NCI-H2107 (cell line): ENCODE measurements at places on chromosomes 6 and 20.

DNA sequence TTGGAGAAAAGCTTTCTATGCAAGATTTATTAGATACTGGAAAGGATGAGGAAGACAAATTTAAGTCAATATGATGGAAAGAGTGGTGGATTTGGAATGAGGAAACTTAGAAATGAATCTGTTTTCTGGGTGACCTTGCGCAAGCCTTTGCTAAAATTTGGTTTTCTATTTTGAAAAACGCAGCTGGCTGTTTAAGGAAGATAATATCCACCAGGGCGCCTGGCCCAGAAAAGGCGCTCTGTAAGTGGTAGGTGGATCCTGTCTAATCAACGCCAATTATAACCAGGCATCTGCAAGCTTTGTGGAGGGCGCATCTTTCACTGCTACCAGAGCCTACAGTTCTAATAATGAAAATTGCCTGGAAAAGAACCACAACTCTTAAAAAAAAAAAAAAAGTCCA lies 398 bp upstream of the SPATS1 start:
- no peak for DNase-seq

- DNase-seq, result no peak
Observed at GRCh38 chr6:3419624-3420272, 37.1 kb downstream of the SLC22A23 start.

DNA sequence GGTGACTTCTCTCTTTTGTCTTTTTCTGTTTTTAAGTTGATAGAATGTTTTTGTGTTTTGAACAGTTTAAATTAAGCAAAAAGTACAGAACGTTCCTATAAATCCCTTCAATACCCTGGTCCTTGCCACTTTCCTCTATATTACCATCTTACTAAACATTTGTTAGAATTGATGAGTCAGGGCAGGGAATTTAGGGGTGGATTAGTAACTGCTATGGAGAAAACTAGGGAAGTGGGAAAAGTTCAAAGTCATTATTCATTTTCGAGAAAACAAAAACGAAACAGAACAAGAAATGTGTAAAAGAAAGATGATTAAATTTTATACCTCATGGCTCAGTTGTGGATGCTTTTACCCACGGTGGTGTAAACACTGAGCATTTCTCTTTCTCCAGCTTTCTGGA lies 240.4 kb upstream of the SULF2 start:
- DNase-seq, result no peak

DNA sequence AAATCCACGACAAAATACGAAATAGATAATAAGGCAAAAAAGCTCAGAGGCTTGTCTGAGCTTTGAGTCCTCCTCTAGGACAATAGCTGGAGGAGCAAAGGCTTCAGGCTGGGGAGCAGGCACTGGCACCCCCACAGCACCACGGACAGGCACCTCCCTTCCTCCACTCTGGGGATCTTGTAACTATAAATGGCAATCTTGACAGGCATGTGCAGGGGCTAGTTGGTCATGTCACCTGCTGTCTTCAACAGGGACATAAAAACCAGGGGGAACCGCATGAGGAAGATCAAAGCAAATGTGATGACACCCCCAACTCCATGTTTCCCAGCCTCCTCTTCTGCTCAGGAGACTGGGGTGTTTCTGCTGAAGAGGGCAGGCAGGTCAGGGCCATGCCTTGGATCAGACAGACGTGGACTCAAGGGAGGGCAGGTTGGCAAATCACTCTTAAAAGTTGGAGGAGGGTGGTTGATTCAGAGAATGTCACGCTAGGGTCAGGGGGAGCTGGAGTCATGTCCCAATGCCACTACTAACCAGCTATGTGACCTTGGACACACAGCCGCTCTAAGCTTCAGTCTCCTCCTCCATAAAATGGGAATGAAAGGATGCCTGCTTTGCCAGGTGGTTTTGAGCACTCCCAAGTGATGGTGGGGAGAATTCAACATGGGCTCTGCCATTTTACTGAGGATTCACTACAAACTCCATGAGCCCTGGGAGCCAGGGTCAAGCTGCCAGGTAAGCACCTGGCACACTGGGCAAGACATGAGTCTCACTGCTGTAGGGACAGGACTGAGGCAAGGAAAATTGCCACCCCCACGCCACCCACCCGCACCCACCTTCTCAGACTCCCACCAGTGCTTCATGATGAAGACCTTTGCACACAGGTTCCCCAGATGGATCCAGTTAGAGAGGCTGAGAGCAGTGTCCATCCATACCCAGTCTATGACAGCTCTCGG lies 48.0 kb downstream of the NPEPL1 start:
- DNase-seq, result no peak

- DNase-seq, result no peak
Observed at GRCh38 chr6:89644864-89645263, 6.3 kb upstream of the LYRM2 start.

GRCh38 chr6:90940812-90941481 lies 354.1 kb upstream of the MAP3K7 start:
- DNase-seq, result peak; percentile 26

- no peak for DNase-seq
Observed at GRCh38 chr6:42190554-42191183, 4.1 kb downstream of the GUCA1B start.

DNA sequence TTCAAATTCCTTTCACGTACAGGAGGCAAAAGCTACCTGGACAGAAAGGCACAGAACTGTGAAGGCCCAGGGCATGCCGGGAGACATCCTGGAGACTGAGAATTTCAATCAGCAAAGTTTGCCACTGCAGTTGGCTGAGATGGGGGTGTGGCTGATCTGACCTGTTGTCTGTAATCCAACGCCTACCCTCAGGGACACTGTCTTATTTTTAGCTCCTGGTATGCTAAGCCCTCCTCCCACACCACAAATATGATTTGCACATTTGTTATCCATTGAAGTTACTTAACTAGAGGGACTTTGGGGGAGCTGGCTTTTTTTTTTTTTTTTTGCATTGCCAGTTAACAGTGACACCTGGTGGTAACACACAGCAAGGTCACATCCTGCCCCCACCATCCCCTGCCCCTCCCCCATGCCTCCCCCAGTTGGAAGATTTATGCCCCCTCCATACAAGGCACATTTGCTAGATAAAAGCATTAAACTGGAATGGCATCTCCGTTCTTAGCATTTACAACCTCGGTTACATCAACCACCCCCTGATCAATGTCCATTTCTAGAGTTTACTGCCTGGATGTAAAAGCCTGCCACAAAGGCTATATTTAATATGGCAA lies 40.4 kb downstream of the TTI1 start:
- DNase-seq, result no peak

DNA sequence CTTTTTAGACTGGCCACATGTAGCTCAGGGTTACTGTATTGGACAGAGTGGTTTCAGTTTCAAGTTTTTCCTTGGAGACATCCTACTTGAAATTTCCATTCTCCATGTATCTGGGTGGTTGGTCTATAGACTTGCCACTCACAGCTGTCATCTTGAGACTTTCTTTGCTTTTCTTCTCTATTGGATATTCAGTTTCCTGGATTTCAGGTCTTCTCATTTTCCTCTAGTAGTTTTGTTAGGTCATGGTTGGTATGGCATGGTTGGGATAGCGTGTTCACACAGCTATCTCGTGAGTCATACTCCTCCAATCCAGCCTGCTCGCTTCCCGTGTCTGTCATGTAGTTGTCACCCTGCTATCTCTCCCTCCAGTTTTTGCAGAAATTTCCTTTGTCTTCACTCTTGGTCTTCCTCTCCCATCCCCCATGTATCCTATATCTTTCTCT lies 48.3 kb downstream of the PTPN1 start:
- DNase-seq, result no peak

- DNase-seq, result no peak
Observed at GRCh38 chr20:1164871-1165270, 19.9 kb downstream of the TMEM74B start.

DNA sequence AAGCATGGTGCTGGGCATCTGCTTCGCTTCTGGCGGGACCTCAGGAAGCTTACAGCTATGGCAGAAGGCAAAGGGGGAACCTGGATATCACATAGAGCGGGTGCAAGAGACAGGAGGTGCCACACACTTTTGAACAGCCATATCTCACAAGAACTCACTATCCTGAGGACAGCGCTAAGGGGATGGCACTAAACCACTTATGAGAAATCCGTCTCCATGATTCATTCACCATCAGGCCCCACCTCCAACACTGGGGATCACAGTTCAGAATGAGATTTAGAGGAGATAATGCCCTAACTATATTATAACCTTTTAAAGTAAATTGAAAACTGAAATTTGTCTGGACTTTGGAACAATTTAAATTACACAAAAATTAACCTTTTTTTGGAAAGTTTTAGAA lies 37.8 kb upstream of the SUMO4 start:
- no peak for DNase-seq

DNA sequence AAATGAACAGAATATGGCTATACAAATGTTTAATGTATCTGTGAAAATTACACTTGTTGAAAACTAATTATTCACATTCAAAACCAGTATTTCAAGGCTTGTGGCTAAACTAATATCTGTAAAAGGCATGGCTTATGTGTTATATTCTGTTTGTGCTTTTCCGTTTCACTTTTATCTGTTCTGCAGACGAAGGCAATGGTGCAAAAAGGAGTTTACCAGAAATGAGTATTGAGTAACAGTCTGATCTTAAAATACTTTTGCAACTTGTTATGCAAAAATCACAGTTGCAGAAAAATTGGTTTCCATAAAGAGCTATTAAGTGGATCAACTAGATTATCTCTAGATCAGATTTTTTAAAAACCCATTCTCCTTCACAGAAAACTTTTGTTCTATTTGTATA lies 9.4 kb upstream of the STX11 start:
- no peak for DNase-seq

- no peak for DNase-seq
Observed at GRCh38 chr6:52046456-52046855, 41.0 kb downstream of the PKHD1 start.
